CD8-positive, alpha-beta T cell (primary cell): ENCODE measurements at places on chromosomes 12 and 14.

DNA sequence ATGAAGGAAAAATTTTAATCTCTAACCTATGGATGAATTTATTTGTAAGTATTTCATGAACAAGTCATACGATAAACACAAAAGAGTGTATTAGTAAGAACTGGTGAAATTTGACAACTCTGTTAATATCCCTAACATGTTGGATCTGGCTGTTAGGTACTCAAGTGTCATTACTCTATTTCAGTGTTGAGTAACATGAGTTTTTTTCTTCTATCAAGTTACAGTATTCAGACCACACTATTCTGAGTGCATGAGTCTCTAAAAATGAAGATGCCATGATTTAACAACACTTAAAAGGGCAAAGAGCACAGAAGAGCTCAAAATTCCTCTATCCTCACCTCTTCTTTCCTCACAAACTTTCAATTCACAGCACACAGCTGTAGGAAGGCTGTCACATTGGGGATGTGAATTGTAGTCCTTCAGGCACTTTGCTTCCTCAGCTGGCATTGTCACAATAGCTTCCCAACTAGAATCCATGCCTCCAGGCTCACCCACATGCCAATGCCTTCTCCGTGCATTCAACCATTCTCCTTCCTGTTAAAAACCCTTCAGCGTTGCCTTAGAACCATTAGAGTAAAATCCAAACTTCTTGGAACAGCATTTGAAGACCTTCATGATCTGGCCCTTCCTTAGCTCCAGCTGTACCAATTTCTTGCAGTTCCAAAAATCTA lies 73.7 kb upstream of the DBX2 start:
- no peak for DNase-seq

- no peak for DNase-seq
These were observed 14.8 kb downstream of the MMP14 start for GRCh38 chr14:22850944-22851764.

DNA sequence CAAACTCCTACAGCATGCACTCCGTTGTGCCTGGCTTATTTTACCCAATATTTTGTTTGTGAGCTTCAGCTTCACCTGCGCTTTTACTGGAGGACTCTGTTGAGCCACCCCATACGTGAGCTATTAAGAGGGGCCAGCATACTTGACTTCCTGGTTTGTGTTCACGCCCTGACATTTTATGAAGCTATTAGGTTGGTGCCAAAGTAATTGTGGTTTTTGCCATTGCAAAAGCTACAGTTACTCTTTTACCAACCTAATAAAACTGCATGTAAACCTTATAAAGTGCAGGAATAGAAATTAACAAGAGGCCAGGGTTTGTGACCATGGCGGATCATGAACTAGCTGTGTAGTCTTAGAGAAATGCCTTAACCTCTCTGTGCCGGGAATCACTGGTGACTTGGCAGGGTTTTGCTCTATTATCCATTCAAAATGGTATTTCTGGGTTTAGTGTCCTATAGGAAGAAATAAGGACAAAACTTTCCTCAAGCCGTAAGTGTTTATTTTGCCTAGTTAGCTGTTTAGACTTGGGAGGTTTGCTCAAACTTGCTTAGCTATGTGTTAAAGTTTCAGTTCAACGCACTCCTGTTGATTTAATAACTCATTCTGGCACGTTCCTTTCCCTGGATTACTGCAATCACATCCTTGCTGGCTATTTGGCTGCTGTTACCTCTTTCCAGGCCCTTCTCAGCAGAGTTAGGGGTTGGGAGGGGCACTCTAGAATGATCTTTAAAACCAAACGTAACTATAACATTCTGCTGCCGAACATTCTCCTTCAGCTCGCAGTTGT lies 1027.6 kb downstream of the BCL11B start:
- DNase-seq = no peak

GRCh38 chr14:86084097-86084496 lies 554.2 kb downstream of the FLRT2 start:
- DNase-seq = no peak

DNA sequence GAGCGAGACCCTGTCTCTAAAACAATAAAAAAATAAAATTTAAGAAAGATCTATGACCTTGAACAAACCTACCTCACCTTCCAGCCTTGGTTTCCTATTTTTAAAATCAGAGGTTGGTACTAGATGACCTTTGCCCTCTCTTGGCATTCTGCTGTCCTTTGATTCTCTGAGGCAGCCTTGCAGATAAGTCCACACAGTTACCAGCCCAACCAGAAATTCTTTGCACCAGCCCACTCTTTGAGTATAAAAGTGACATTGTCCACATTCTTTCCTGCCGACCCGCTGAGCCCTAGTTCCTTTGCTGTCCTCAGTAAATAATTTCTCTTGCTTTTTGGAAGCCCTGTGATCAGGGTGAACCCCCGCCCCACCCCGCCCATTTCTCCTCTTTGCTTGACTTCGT lies 150.4 kb downstream of the PHETA1 start:
- no peak for DNase-seq

GRCh38 chr12:6866920-6867412 lies 365 bp upstream of the TPI1 start:
- no peak for DNase-seq

- DNase-seq = no peak
These were observed 465.2 kb downstream of the LRIG3 start for GRCh38 chr12:58455136-58455535.

- peak; percentile 46 for DNase-seq
These were observed 186.6 kb upstream of the OR4E1 start for GRCh38 chr14:21860172-21860571.

DNA sequence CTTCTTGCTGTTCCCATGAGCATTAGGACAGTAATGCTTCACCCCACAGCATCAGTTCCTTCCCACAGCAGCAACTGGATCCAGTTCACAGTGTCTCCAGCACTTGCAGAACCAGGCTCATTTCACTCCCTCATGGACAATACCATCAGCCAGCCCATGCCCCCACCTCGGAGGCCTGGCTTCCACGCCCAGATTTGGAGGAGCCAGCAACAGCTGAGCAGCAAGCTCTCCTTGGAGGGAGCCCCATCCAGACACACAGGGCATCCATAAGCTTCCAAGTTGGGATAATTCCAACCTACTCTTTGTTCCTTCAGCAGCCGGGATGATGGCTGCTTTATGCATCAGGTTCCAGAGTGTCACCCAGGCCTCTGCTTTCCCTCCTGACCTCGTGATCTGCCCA lies 250.0 kb downstream of the GLT1D1 start:
- no peak for DNase-seq

GRCh38 chr14:91866511-91867295 lies 633 bp downstream of the TC2N start:
- DNase-seq = no peak

- no peak for DNase-seq
These were observed 2.0 kb downstream of the SIX1 start for GRCh38 chr14:60647081-60647836.

GRCh38 chr12:115710104-115710564 lies 567.4 kb downstream of the MED13L start:
- DNase-seq = no peak

DNA sequence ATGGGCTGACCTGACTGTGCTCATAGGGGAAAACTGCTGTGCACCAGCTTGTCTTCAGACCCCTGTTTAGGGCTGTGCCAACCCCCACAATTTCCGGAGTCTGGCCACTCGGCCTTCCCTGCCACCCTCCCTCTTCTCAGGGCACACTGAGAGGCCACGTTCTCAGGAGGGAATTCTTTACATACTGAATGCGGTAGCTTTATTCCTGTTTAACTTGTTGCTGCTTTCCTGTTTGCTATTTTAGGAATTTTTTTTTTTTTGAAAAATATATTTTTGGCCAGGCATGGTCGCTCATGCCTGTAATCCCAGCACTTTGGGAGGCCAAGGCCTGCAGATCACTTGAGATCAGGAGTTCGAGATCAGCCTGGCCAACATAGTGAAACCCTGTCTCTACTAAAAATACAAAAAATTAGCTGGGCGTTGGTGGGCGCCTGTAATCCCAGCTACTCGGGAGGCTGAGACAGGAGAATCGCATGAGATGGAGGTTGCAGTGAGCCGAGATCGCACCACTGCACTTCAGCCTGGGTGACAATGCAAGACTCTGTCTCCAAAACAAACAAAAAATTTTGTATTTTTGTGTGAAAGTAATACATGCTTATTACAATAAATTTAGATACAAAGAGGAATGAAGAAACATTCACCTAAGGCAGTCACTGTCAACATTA lies 39.5 kb downstream of the TPCN1 start:
- DNase-seq = no peak

DNA sequence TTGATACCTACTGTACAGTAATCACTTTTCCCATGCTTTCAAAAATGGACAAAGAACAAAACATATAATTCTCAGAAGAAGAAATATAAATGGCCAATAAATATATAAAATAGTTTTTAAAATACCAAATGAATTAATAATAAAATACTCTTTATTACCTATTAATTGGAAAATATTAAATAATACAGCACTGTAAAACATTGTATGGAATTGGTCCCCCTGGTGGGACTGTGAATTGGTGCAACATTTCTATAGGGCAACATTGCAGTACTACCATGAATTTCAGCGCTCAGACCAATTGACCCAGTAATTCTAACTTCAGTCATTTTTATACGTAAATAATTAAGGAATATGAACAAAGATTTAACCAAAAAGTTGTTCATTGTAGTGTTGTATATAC lies 162.6 kb downstream of the PELI2 start:
- no peak for DNase-seq

DNA sequence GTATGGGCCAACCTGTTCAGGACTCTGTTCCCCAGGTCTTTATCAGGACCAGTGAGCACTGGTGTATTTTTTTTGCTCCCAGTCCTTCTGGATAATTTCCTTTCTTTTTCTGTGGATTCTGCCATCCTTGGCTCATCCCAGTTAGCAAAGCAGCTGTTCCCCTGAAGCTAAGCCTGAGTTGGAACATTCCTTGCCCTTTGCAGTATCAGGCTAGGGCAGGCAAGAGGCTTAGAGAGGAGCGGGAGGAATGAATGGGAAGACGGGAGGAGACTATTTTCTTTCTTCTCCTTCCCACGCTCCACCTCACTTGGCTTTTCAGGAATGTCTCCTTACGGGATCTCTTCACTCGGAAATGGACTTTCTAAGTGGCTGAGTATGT lies 29.2 kb downstream of the ERG28 start:
- DNase-seq = no peak
